ENCODE measurements at places on chromosomes 11 and 22. TPM values are rescaled to one million over a fixed set of nuclear protein-coding genes. Genes with fewer than 3 reads are reported as not detected.

DNA sequence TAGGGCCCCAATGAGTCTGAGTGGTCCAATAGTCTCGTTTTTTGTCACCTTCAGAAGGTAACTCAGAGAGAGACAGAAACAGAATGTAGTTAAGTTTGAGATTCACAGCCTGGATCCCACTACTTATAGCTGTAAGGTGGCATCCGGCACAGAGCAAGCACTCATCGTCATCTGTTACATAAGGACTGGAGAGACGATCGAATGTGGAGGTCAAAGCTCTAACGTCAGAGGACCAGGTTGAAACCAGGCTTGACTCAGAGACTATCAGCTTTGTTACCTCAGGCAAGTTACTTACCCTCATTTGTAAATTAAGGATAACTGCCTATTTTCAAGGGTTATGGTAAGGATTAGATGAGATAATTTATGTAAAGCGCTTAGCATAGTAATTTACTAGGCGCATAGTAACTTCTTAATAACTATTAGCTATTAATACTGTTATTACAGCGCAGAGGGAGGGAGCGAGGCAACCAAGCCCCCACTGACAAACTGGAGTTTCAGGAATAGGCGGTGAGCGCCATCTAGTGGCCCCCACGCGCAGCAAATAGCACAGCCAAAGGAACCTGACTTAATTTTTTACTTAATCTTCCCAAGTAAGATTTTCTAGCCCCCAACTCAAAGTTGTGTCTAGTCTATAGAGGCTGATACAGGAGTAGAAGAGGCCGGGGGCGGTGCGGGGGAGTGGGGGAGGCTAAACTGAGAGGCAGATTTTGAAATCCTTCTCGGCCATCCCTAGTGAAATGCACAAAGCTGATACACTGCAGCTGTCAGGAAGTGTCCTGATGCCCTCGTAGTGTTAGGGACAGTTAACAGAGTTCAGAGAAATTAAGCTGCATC lies 29.0 kb upstream of the API5 start:
- DNase-seq, result peak; percentile 14

GRCh38 chr11:125378571-125378970 lies 117.5 kb downstream of the FEZ1 start:
- no peak for DNase-seq

DNA sequence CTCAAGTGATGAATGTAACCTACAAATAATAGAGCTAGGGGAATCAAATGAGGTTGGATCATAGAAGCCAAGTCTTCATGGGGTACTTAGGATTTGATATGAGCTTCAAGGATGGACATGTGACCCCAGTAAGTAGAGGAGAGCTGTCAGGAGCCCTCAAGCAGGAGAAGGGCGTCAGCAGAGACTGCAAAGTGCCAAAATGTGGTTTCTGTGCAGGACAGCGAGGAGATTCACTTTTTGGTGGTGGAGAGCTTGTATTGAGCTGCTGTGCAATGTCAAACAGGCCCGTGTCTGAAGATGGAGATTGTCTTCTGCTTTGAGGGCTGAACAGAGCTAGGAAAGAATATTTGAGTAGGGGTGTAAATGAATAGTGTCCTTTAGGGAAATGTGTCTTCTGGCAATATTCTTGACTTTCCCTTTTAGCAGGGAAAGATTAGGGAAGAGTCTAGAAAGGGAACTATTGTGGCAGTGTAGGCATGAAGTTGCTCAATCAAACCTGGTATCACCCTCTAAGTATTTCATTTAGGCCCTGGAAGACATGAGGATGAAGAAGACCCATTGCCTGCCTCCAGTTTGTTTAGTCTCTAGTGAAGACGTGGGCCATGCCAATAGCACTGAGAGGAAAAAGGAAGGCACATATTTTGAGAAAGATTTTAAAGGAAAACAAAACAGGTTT lies 31.2 kb upstream of the SORL1-AS1 start:
- no peak for DNase-seq

GRCh38 chr11:75140269-75141138 lies 10.4 kb upstream of the SLCO2B1 start:
- DNase-seq, result peak; percentile 74

GRCh38 chr11:117669062-117669461 lies 128.0 kb downstream of the DSCAML1 start:
- DNase-seq, result no peak

- DNase-seq, result no peak
Measured at GRCh38 chr22:36452250-36452977, 29.0 kb downstream of the TXN2 start.

GRCh38 chr11:88164806-88165585 lies 10.2 kb downstream of the RAB38 start:
- DNase-seq, result no peak

Gene OR8A1
- total RNA-seq, result not detected

Gene GLYAT
- not detected for total RNA-seq

Gene THY1
- total RNA-seq, result 0.20 TPM
